ENCODE measurements at places on chromosomes 5 and 9.

GRCh38 chr5:141369994-141370848, at the start of gene PCDHGB3:
TSS of gene PCDHGB3 (plus strand) at chr5:141370242. CDS start at chr5:141370395, 153 bp downstream.
- no peak for DNase-seq

GRCh38 chr9:109052416-109052815, 39.1 kb upstream of the CTNNAL1 start:
- no peak for DNase-seq

DNA sequence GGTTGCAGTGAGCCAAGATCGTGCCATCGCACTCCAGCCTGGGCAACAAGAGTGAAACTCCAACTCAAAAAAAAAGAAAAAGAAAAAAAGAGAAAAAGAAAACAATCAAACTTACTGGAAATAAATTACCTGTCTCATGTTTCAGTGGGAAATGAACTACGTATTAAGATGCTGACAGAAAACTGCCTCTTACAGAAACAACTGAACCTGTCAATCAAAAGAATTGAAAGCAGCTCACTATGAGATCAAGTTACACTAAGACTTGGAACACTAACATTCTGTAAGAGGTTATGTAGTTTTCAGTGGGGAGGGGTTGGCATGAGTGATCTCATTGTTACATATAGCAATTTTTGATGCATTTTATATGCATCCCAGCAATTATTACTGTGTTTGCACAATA, 64.4 kb upstream of the SPATA31E1 start:
- no peak for DNase-seq

GRCh38 chr5:61252643-61252925, 79.5 kb upstream of the ZSWIM6 start:
- no peak for DNase-seq

GRCh38 chr5:2187156-2187555, 304.4 kb upstream of the IRX4 start:
- no peak for DNase-seq

DNA sequence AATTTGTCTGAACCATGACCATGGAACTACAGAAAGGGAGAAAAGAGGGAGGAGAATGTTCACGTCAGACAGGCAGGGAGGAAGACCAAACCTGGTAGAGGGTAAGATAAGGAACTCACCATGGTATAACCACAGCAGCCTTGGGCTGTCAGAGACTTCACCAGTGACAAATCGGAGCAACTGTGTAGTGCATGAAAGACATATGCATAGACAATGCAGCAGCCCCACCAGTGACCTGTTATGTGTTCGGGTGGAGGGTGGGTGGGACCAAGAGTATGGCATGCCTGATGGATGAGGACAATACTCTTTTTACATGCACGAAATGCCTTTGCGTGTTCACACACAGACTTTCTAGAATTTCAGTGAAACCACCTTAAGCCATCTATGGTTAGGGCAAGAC, 221.8 kb upstream of the RASEF start:
- DNase-seq = no peak

DNA sequence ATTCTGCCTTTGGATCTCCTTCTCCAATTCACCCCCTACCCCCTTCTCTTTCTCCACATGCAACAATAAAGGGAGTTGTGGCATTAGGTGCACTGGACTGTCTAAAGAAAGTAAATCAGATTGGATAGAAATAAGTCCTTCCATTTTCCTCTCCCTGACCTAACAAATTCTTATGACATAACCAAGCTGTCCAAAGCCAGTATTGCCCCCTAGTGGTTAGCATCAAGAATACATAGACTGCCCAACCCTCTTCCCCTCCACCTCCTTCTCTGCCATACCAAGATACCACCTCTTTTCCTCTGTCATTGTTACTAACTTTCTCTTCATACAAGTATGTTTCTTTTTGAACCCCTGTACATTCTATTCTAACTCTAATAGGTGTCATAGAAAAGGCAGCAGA, 45.7 kb downstream of the PPARGC1B start:
- no peak for DNase-seq

GRCh38 chr5:172448999-172449398, 5.3 kb downstream of the SH3PXD2B start:
- no peak for DNase-seq

DNA sequence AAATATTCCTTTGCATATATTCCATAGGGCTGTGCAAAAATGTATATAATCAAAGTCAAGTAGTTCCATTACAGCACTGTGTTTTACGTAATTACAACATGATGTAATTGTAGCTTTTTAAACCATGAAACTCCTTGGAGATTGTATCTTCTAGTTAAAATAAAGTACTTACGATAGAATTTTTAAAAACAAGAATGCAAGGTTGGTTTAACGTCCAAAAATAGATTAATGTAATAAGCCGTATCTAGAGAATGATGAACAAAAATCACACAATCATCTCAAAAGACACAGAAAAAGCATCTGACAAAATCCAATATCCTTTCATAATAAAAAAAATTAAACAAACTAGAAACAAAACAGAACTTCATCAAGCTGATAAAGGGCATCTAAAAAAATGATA, 86.2 kb downstream of the DENND1A start:
- no peak for DNase-seq

- no peak for DNase-seq
Observed at GRCh38 chr9:137614631-137615386, 4.0 kb upstream of the EHMT1 start.

GRCh38 chr9:126403397-126403796, 76.8 kb downstream of the MVB12B start:
- DNase-seq = no peak

All from stimulated activated CD8-positive, alpha-beta memory T cell treated with anti-CD3 and anti-CD28 coated beads, Interleukin-2, amount 100 ng/mL, for 48 hours (primary cell).